AG20443 (cell line): ENCODE measurements at places on chromosomes 2 and 18.

GRCh38 chr2:85174943-85175342, 41.8 kb downstream of the TCF7L1 start:
- no peak for DNase-seq

DNA sequence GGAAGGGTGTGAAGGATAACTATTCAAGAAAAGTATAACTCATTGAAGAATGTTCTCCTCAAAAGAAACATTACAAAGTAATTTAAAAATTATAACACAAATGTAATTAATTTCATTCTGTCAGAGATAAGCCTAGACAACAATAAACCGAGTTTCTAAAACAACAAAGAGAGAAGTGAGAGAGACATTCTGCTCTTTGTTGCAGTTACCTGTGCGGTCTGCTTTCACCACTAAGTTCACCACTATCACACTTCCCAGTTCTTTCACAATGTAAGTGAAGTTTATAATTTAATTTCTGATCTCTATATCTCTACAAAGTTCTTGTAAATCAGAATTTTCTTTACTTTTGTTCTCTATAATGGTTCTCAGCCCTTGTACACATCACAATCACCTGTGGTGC, 76.3 kb upstream of the FRZB start:
- DNase-seq, result no peak

DNA sequence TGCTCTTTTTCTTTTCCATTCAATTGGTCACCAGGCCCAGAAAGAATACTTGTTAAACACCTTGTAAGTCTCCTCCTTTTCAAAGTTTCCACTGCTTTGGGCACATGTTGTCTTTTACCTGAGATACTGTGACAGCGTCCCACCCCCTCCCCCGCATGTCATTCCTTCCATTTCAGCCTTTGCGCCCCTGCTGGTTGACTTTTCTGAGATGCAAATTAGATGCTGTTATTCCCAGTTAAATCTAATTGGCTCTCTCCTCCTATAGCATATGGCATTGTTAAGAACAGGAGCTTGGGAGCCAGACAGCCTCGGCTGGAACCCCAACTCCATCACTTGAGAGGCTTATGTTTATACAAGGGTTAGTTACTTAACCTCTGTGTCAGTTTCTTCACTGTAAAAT, 80.3 kb upstream of the GAREM1 start:
- no peak for DNase-seq

DNA sequence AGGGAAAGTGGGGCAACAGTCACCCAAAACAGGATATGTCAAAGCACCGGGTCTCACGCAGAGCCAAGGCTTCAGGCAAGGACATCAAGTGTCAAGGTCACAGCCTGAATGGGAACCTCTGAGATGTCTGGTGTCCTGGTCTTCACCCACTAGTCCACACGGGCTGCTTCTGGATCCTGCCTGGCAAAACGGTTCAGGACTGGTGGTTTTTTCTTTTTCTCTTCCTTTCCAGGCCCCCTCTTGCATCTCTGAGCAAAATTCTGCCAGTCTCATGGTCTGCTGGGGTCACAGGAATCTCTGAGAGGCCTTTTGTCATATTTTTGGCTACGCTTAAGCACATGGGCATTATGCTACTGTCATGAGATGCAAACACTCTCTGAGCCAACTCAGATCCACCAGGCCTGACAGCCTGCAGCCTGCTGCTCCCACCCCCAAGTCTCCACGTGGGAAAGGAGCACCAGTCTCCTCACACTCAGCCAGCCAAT, 518.2 kb upstream of the ZEB2 start:
- DNase-seq, result no peak

DNA sequence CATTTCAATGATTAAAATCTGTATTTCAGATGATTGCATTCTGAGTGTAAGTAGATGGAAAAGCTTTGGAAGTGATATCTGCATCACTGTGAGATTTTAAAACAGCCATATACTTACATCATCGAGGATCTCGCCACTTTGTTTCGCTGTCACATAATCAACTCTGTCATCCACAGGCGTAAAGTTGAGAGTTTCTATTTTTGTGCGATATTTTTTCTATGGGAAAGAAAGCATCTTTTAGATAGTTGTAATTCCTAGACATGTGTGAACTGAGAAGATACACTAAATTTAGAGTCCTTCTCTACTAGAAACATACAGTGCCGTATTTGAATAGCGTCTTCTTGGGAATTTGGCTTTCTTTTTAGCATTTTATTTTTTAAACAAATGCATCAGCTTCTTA, 158.8 kb downstream of the RIF1 start:
- DNase-seq, result no peak
